ENCODE measurements at places on chromosomes 4 and X. TPM values are rescaled to one million over a fixed set of nuclear protein-coding genes. Genes with fewer than 3 reads are reported as not detected.

FATE1 gene
- total RNA-seq = not detected

AVPR2 gene
- not detected for total RNA-seq

CAPN6 gene
- not detected for total RNA-seq

EPHA5 gene
- 0.52 TPM for total RNA-seq

ENPEP gene
- 0.17 TPM for total RNA-seq

PPP4R3C gene
- not detected for total RNA-seq

POU4F2 gene
- total RNA-seq = not detected

CTPS2 gene
- 9.5 TPM for total RNA-seq

RNF150 gene
- total RNA-seq = 0.26 TPM

MAGEB10 gene
- total RNA-seq = not detected

PCDH10 gene
- total RNA-seq = 0.79 TPM

ZIC3 gene
- not detected for total RNA-seq

CLDN22 gene
- total RNA-seq = not detected

NAT8L gene
- total RNA-seq = under 0.01 TPM

FAT1 gene
- total RNA-seq = 121 TPM

SERPINA7 gene
- total RNA-seq = not detected

ZFYVE28 gene
- 9.9 TPM for total RNA-seq

ARR3 gene
- not detected for total RNA-seq

PCYT1B gene
- not detected for total RNA-seq

EXOC1L gene
- total RNA-seq = not detected

MAGED4B gene
- 18.3 TPM for total RNA-seq

BST1 gene
- total RNA-seq = 8.7 TPM

CXCL1 gene
- 1.5 TPM for total RNA-seq

ARHGAP36 gene
- not detected for total RNA-seq

GUCY1B1 gene
- total RNA-seq = 46.3 TPM

MSL3 gene
- 13.5 TPM for total RNA-seq

YIPF7 gene
- total RNA-seq = 0.09 TPM

ASB12 gene
- total RNA-seq = 0.17 TPM

CCDC110 gene
- total RNA-seq = 2.0 TPM

GAGE12F gene
- not detected for total RNA-seq

OPRPN gene
- total RNA-seq = not detected

BTC gene
- 0.63 TPM for total RNA-seq

DNAAF6 gene
- total RNA-seq = not detected

GPR78 gene
- 0.63 TPM for total RNA-seq

ARHGAP4 gene
- 0.52 TPM for total RNA-seq

PGRMC1 gene
- total RNA-seq = 105 TPM

Data from bronchial smooth muscle cell (primary cell).